C1 segment of cervical spinal cord (tissue), 14 donors: ENCODE measurements at places on chromosomes 11 and 22.
A peak's percentile ranks its signal among the peaks of the same experiment; 100 is the strongest.

DNA sequence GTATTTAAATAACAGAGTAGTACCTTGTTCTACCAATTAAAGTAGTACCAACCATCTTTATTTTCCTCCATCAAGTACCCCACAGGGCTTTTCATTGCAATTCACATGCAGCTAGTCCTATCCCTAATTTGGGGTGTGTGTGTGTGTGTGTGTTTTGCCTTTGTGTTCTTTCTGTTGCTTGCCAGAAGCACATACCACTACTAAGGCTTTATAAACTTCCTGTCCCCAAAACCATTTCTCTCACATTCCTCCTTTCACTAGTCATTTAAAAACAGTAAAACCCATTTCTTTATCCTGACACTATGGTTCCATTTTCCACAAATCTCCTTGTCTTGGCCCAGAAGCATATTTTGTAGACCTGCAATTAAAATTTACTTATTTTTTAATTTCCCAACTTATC lies 54.6 kb downstream of the SLC36A4 start:
- DNase-seq, result no peak

- DNase-seq, result no peak
These were observed 72.2 kb upstream of the GRK2 start for GRCh38 chr11:67194096-67194495.

GRCh38 chr22:45974498-45974897 lies 2.5 kb downstream of the WNT7B start:
- no peak for DNase-seq

- no peak for DNase-seq
These were observed 1941.0 kb upstream of the RAG2 start for GRCh38 chr11:38538866-38539680.

DNA sequence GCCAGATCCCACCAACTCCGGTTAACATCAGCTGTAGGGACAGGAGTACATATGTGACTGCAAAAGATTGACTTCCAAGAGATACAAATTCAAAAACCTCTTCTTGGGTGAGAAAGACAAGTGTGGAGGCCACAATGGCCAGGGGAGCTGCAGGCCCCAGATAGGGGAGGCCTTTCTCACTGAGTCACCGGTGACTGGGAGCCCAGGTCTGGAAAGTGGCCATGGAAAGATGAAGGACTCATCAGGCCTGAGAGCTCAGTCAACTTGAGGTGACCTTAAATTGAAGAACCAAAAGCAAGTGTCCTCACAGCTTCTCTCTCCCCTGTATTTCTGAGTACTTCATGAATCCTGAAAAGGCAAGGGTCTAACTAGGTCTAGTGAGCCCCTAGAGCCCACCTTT lies 90.4 kb upstream of the CLPB start:
- no peak for DNase-seq

GRCh38 chr22:31977141-31977841 lies 33.0 kb downstream of the YWHAH start:
- peak; percentile 45 for DNase-seq

GRCh38 chr22:49937758-49938564 lies 19.5 kb downstream of the CRELD2 start:
- DNase-seq, result peak; percentile 59

DNA sequence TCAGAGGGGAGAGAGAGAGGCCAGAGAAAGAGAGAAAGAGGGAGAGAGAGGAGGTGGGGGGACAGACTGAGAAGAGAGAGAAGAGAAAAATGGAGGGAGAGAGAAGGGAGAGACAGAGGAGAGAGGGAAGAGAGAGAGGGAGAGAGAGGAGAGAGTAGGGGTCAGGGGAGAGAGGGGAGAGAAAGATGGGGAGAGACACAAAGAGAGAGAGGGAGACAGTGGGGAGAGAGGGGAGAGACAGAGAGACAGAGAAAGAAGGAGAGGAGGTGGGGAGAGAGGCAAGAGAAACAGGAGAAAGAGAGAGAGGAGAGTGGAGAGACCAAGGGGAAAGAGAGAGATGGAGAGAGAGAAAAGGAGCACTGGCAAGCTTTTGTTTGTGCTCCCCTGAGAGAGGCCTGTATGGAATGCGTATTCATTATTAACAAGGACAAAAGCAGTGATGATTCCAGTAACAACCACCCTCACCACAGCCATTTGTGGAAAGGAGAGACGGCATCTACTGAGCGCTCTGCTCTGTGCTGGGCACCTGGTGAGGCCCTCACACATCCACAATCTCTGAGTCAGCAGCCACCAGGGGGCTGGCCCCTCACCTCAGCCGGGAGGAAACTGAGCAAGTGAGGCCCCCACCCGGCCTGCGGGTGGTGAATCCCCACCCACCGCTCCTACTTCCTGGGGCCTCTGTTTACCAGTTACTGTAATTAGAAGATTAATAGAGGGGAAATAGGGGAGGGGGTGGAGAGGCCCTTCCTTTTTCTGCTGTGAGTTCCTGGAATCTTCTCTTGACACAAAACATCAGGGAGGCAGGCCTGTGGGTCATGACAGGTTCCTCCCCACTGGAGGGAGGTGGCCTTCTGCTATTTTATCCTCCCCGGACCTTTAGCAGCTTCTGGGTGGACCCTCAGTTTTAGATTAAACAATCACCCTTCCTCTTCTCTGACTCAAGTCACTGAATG lies 14.6 kb upstream of the MIAT start:
- DNase-seq, result no peak

- DNase-seq, result no peak
These were observed 58.8 kb downstream of the ARHGAP8 start for GRCh38 chr22:44811141-44811540.

DNA sequence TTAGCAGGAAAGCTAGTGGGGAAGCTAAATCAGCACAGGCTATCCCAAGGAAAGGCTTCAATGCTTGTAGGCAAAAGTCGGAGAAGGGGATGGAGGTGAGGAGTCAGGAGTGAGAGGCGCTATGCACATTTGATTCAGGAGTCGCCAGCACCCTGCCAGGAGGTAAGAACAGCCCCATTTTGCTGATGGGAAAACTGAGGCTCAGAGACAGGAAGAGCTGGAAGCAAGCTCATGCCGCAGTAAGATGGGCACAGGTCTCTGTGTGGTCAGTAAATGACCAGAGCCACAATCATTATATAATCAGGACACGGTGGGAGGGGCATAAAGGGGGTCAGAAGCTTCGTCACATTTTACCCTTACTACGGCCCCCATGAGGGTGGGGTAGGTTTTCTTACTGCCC lies 504.4 kb downstream of the MN1 start:
- DNase-seq, result no peak

DNA sequence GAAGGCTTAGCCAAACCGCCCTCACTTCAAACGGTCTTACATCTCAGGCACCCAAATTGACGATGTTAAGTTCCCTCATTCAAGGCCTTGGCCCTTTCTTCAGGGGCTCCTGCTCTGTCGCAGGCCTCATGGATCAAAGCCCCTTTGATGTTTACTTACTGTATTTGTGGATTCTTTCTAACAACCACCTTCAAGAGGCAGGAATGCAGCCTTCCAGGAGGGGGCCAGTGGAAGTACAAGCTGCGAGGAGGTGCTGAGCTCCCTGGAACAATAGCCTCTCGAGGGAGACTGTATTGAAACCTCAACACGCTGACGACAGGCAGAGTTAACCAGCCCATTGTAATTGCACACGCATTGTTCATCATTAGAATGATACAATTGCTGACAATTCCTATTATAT lies 209.1 kb downstream of the ST3GAL4 start:
- DNase-seq, result no peak

- no peak for DNase-seq
These were observed 168.8 kb downstream of the RCN1 start for GRCh38 chr11:32259641-32260081.

GRCh38 chr22:35140879-35141745 lies 75.2 kb downstream of the ISX start:
- DNase-seq, result peak; percentile 36

GRCh38 chr11:132779497-132779896 lies 752.8 kb downstream of the OPCML start:
- no peak for DNase-seq

GRCh38 chr22:46274381-46274780 lies 6.6 kb downstream of the TTC38 start:
- DNase-seq, result no peak
